ENCODE measurements at places on chromosomes 3 and 15. TPM values are rescaled to one million over a fixed set of nuclear protein-coding genes. Genes with fewer than 3 reads are reported as not detected.

- no peak overlapping the region for H3K27ac ChIP-seq
- H3K36me3 ChIP-seq, result no peaks in the 10 kb centered on the region
- no peak overlapping the region for H3K4me3 ChIP-seq
- no peaks in the 10 kb centered on the region for H3K27me3 ChIP-seq
- no peak for DNase-seq
These were observed 129.1 kb upstream of the RAP2B start for GRCh38 chr3:153032891-153033290.

DNA sequence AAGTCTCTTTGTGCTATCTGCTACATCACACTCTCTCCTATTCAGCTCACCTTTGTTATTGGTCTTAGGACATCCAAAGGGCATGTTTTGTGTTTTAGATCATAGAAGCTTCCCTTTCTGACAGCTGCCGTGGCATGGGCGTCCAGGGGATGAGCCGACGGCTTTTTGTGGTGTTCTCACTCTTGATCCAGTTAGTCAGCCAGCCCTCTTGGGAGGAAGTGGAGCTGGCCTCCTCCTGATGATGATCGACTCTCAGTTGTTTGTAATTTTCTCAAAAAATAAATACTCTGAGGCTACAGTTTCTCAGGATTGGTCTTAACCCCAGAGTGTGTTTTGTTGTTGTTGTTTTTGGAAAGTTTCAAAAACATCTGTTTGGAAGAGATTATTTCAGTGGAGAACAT lies 34.4 kb downstream of the BOC start:
- peaks cover 14% of the 10 kb centered on the region for H3K36me3 ChIP-seq
- DNase-seq, result peak; percentile 84
- H3K4me1 ChIP-seq, result peaks cover 74% of the 10 kb centered on the region

The ZNF501 gene
- 2.7 TPM for total RNA-seq

- no peaks in the 10 kb centered on the region for H3K36me3 ChIP-seq
- no peaks in the 10 kb centered on the region for H3K27me3 ChIP-seq
- DNase-seq, result no peak
These were observed 14.8 kb upstream of the ARNT2 start for GRCh38 chr15:80389370-80389769.

GRCh38 chr3:159057621-159058020 lies 255.8 kb downstream of the MFSD1 start:
- H3K4me1 ChIP-seq, result no peaks in the 10 kb centered on the region
- no peak for DNase-seq
- no peak overlapping the region for H3K27ac ChIP-seq
- no peak overlapping the region for H3K4me3 ChIP-seq
- no peaks in the 10 kb centered on the region for H3K36me3 ChIP-seq

DNA sequence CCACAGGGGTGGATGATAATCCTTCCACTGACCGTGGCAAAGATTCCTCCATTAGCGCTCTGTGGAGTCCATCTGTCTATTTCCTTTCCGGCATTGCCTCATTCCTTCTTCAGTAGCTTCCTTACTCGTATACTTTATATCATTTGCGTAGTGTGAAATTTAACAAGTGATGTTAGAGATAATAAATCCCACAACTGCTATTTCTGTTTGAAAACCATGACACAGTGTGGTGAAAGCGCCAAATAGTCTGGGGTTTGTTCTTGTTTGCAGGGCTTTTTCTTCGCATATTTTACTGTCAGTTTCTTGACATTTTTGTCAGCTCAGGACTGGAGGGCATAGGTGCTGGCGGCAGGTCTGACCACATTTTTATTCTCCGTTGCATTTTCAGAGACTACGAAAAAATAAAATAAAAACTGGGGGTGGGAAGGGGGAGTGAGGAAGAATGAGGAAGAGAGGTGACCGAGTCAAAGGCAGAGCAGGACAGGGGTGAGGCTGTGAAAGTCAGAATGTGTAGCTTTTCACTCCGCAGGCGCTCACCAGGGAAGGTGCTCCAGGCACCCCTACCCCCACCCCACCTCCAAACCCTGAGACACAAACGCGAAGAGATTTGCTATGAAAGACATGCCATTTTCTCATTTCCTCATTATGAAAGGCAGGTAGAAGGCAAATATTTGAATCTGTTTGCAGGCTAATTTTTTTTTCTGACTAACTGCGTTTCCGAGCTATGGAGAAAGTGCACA lies 965.0 kb downstream of the MCTP2 start:
- no peaks in the 10 kb centered on the region for H3K36me3 ChIP-seq
- H3K27me3 ChIP-seq, result no peaks in the 10 kb centered on the region
- H3K4me3 ChIP-seq, result no peak overlapping the region
- no peak for DNase-seq
- no peak overlapping the region for H3K27ac ChIP-seq

The SLC15A2 gene
- total RNA-seq, result 0.49 TPM

GRCh38 chr3:37779289-37780152 lies 82.2 kb upstream of the CTDSPL start:
- H3K4me1 ChIP-seq, result peaks cover 6% of the 10 kb centered on the region
- H3K36me3 ChIP-seq, result no peaks in the 10 kb centered on the region
- no peak for DNase-seq
- no peaks in the 10 kb centered on the region for H3K27me3 ChIP-seq
- no peak overlapping the region for H3K27ac ChIP-seq
- no peak overlapping the region for H3K4me3 ChIP-seq

DNA sequence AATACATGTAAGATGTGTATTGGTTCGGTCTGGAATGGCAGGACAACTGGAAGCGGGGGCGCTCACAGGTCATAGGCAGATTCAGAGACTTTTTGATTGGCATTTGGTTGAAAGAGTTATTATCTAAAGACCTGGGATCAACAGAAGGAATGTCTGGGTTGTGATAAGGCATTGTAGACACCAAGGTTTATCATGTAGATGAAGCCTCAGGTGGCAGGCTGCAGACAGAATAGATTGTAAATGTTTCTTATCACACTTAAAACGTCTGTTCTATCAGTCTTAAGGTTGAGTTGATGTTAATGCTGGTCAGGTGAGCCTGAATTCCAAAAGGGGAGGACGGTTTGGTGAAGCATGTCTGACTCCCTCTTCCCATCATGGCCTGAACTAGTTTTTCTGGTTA lies 295.9 kb upstream of the PROK2 start:
- H3K36me3 ChIP-seq, result no peaks in the 10 kb centered on the region
- no peak overlapping the region for H3K27ac ChIP-seq
- DNase-seq, result no peak
- no peaks in the 10 kb centered on the region for H3K27me3 ChIP-seq
- H3K4me3 ChIP-seq, result no peak overlapping the region

The REC114 gene
- not detected for total RNA-seq

The DAZL gene
- not detected for total RNA-seq

The LINGO1 gene
- total RNA-seq, result 4.7 TPM

DNA sequence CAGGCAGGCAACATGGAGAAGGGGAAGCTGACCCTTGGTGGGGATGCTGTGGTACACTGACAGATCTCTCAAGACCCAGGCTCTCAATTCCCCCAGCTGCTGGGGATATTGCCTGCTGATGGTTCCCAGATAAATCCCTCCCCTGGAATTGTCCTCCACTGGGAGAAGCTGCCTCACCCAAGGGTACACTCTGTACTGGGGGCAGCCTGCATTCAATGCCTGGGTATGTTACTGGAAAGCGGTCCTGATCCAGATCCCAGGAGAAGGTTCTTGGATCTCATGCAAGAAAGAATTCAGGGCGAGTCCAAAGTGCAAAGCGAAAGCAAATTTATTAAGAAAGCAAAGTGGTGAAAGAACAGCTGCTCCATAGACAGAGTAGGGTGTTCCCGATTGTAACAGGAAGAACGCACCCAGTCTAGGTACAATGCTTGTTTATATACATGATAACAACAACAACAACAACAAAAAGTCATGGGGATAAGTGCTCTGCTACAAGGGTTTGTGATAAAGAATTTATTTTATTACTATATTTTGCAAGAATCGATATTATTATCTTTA lies 591.5 kb upstream of the ADAMTS9 start:
- H3K27ac ChIP-seq, result no peak overlapping the region
- no peaks in the 10 kb centered on the region for H3K27me3 ChIP-seq
- DNase-seq, result no peak
- no peaks in the 10 kb centered on the region for H3K4me1 ChIP-seq
- no peak overlapping the region for H3K4me3 ChIP-seq
- no peaks in the 10 kb centered on the region for H3K36me3 ChIP-seq

- H3K4me3 ChIP-seq, result no peak overlapping the region
- H3K27me3 ChIP-seq, result no peaks in the 10 kb centered on the region
- no peak for DNase-seq
- peaks cover 14% of the 10 kb centered on the region for H3K4me1 ChIP-seq
These were observed 8.2 kb downstream of the GP5 start for GRCh38 chr3:194390835-194391234.

DNA sequence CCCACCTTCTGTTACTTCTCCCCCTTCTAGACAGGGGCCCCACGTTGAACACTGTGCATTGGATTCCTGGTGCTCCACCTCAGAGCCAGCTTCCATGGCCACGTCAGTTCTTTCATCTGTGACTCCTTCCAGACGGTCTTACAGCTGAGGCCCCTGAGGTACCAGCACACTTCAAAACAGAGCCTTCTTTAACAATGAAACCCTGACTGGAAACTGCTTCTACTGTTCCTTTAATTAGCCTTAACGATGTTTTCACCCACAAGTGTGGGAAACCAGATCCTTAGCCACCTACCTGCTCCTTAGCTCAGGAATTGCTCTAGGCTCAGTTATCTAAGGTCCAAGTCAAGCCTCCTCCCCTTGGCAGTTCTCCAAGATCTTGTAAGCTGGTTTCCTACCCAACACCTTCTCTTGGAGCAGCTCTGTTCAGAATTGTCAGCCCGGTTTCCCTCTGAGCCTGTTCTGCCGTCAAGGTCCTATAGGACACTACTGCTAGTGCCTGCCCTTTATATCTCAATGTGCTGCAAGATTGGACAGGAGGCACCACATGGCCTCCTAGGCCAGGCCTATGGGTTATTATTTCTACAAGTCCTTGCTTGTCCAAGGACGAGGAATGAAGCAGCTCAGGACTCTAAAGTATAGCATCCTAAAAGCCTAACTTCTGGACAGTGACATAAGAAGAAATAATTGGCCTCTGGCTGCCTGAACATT lies 80.7 kb downstream of the FMN1 start:
- no peaks in the 10 kb centered on the region for H3K36me3 ChIP-seq
- H3K4me3 ChIP-seq, result no peak overlapping the region
- no peak for DNase-seq
- no peak overlapping the region for H3K27ac ChIP-seq

DNA sequence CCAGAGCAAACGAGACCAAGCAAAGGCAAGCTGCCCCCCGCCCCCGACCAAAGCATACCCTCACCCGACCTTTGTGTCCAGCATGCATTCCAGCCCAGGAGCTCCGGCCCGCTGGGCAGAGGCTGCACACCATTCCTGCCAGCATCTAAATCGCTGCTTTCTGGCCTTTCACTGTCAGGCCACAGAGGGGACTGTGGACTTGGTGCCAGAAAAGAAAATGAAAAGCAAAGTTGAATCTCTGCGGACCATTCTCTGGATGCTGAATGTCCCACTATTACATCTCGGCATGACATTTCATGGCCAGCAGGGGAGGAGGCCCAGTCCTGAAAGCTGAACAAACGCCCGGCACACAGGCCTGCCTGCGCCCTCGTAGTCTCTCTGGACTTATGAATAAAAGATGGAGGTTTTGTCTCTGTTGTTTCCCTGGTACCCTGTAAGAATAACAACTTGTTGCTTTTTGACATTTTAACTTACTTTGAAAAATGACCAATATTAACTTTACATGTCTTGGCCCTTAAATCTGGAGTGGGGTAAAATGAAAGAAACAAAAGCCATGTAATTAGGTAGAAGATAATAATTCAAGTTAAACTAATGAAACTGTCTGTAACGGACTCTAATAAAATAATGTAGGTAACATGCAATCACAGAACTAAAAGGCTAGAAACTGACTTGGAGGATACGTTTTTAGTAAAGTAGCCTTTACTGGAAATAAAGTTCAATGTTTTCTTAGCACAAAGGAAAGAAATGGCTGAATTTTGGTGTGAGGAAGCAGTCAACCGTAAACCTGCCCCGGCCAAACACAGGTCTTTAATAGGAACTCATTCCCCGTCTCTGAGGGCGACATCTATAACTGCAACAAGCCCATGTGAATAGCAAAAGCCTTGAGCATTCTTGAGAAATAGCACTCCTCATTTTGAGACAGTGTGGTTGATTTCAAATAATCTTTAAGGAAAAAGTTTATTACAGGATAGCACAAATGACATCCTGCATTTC lies 12.7 kb downstream of the IL17RD start:
- H3K4me3 ChIP-seq, result peak overlapping the region; percentile 36
- H3K4me1 ChIP-seq, result peaks cover 20% of the 10 kb centered on the region
- H3K36me3 ChIP-seq, result no peaks in the 10 kb centered on the region
- H3K27ac ChIP-seq, result peak overlapping the region; percentile 46

DNA sequence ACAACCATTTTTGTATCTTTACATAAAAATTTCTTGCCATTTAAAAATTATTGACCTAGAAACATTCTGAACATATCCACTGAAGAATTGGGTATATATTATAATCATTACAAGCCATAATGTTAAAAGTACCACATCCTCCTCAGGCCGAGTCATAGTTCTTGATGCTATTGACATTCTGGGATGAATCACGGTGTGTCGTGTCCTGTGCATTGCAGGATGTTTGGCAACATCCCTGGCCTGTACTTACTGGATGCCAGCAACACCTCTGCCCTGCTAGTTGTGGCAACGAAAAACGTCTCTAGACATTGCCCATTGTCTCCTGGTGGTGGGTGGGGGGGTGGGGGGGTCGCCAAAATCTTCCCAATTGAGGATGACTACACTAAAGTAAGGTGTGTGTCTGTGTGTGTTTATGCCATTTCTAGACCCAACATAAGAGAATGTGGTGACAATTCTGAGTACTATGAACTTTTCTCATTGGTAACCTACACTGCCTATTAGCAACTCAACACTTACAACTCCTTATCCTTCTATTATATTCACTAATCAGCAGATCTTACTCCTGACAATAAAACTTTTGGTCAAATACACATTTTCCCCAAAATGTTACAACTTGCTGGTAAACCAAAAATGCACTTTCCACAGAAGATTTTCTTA lies 471.6 kb downstream of the FOXP1 start:
- no peak for DNase-seq
- H3K4me3 ChIP-seq, result no peak overlapping the region
- peaks cover 24% of the 10 kb centered on the region for H3K4me1 ChIP-seq

DNA sequence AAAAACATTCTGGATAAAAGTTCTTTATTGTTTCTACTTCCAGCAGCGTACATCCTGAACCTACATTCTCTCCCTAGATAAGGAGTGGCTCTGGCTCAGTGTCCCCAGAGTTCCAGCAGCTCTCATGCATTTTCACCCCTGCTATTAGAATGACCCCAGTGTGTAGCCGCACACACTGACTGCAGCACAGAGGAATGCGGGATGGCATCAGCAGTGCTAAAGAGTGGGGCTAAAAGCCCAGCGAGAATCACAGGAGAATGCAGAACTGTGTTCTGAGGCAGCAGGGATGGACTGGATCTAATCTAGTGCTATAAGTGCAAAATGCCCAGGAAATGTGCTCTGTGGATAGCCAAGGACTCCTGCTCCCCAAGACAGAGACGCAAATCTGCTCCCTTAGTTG lies 66.4 kb upstream of the TJP1 start:
- no peaks in the 10 kb centered on the region for H3K36me3 ChIP-seq
- H3K27me3 ChIP-seq, result no peaks in the 10 kb centered on the region
- DNase-seq, result no peak
- H3K27ac ChIP-seq, result no peak overlapping the region
- no peaks in the 10 kb centered on the region for H3K4me1 ChIP-seq

The CFAP44 gene
- 8.1 TPM for total RNA-seq
